ENCODE measurements at places on chromosomes 16 and 17.

DNA sequence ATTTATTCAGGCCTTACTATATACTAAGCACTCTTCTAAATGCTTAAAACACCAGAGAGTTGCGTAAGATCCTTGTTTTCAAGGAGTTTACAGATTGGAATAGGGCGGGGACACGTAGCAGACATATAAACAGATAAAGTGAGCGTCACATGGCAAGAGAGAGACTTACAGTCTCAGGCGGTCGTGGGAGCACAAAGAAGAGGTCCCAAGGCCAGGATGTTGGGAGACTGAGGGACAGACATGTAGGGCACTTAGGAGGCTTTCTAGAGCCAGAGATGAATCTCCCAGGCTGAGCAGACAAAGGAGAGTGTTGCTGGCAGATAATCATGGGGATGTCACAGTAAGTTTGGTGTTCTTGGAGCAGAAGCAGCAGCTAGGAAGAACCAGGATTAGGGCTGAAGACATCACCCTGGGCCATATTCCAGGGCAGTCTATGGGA, 119.1 kb upstream of the ANKFN1 start:
- no peak for DNase-seq

GRCh38 chr16:19563377-19563776, 7.9 kb downstream of the VPS35L start:
- no peak for DNase-seq

DNA sequence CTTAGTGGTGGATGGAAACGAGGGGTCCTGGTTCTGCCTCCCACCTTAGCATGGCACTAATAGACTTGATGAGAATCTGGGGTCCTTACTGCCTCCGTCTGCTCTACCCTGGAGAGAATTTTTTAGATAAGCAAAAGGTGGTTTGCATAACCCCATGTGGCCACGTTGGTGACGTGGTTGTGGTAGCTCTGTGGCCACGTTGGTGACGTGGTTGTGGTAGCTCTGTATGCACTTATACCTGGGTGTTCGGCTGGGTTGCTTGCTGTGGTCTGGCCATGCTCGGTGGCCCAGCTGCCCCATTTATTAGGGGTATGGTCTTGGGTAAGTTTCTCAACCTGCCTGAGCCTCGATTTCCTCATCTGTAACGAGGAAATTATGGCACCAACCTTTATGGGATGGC, 13.0 kb downstream of the SPIRE2 start:
- DNase-seq: peak; percentile 55

- peak; percentile 63 for DNase-seq
Observed at GRCh38 chr17:63445571-63445953, 544 bp downstream of the CYB561 start.

All from activated CD8-positive, alpha-beta memory T cell treated with anti-CD3 and anti-CD28 coated beads for 4 hours (primary cell).